Central memory CD8-positive, alpha-beta T cell (primary cell): ENCODE measurements at places on chromosomes 13 and 19.

GRCh38 chr19:610801-611480 lies 21.3 kb downstream of the HCN2 start:
- DNase-seq: no peak

- DNase-seq: no peak
These were observed 23.7 kb upstream of the TNFSF14 start for GRCh38 chr19:6693681-6694080.

GRCh38 chr13:50189450-50189849 lies 174.2 kb downstream of the KCNRG start:
- DNase-seq: no peak

DNA sequence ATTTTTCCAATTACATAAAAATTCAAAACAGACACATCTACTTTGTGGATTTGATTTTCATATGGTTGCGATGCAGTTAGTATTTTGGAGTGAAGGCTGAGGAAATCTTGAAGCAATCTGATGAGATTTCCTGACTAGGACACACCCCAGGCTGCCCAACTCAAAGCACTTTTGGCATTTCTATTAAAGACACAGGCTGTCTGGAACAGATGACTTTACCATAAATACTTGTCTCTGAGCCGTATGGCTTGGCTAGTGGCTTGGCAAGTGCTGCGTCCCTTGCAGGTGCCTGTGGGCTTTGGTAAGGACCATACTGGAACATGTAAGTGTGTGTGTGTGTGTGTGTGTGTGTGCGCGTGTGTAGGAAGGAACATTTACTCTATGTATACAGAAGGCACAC lies 218.8 kb downstream of the FGF9 start:
- no peak for DNase-seq

GRCh38 chr19:19656451-19657396 lies 6.8 kb downstream of the ATP13A1 start:
- no peak for DNase-seq

GRCh38 chr13:95087746-95088305 lies 213.4 kb downstream of the ABCC4 start:
- DNase-seq: no peak

- DNase-seq: no peak
These were observed 19.9 kb downstream of the KDM4B start for GRCh38 chr19:4988770-4989251.

DNA sequence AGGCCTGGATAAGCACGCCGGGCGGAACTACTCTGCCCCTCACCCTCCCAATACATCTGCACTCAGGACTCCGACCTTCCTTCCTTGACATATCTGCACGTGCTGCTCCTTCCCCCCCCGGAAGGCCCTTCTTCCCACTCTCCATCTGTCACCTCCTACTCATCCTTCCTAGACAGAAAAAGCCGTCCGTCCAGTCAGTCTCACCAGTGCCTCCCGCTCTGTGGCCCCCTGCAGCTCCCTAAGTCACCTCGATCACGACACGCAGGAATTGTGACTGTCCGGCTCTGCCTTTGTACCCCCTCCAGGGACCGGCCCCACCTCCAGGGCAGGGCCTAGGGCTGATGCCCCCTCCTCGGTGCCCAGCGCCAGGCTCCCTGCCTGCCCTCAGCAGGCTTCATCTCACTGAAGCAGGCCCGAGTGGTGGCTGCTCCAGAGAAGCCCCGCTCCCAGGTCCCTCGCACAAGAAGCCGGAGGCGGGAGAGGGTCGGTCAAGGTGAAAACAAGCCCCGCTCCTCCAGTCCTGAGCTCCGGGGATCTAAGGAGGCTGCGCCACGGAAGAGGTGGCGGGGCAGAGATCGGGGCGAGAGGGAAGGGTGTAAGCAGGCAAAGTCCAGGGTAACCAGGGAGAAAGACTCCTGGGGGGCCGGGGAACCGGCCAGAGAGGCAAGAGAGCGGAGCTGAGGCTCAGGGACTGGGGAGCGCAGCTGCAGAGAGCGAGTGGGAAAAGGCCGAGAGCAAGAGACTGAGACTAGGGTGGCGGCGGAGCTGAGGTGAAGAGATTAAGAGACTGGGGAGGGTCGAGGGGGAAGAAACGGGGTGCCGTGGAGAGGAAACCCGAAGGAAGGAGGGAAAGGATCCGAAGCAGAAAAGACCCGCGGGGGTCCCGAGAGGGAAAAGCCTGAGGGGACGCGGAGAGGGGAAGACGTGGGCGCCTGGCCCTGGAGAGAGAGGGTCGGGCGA lies 1.1 kb downstream of the PPP6R1 start:
- DNase-seq: no peak

DNA sequence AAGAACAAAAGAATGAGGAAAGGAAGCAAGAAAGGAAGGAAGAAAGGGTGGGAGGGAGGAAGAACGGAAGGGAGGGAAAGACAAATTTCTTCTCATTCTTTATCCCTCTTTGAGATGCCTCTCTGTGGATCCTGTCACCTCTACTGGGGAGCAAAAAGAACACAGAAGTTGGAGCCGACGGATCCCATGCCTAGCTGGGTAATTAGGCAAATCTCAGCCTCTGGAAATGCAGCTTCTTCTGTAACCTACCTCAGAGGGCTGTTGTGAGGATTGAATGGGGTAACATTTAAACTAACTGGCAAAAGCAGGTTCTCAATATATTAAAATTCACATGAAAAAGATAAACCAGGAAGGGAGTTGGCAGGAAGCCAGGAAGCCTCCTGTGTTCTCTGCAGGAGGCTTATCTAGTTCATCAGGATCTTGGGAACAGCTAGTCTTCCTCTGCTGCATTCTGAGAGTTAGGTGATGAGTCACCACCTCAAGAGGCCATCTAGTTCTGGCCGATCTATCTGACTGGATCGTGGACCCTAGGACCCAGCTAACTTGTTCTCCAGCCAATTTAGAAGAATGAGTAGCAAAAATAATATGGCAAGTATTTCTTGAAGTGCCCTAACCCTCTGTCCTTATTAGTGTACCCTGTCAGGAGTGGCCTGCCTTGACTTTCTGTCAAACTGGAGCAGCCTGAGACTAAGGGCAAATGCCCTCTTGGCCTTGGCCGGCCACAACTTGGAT lies 15.2 kb upstream of the CPB2 start:
- DNase-seq: no peak

DNA sequence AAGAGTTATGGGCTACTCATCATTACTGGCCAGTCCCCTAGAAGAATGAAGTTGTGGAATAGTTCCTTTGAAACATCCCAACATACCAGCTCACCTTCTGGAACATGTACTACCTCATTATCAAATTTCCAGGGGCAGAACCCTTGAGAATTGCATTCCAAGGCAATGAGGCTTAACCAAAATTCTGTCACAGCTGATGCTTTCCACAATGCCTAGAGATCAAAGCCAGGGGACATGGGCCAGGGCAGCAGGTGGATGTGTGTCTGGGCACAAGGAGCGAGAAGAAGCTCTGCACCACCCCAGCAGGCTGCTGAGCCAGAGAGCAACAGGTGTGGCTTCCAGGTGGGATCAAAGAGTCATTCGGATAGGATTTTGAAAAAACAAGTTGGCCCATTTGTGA lies 362.1 kb downstream of the EFNB2 start:
- no peak for DNase-seq

- no peak for DNase-seq
These were observed 29.9 kb downstream of the EFNA2 start for GRCh38 chr19:1315470-1316166.

GRCh38 chr19:5148794-5149190 lies 179.9 kb downstream of the KDM4B start:
- DNase-seq: no peak

- no peak for DNase-seq
These were observed 148.9 kb upstream of the VSTM2B start for GRCh38 chr19:29376855-29377354.

- no peak for DNase-seq
These were observed 897.2 kb downstream of the DIAPH3 start for GRCh38 chr13:59266478-59267063.
